ENCODE measurements at places on chromosomes 1 and 21.
A peak's percentile ranks its signal among the peaks of the same experiment; 100 is the strongest.

DNA sequence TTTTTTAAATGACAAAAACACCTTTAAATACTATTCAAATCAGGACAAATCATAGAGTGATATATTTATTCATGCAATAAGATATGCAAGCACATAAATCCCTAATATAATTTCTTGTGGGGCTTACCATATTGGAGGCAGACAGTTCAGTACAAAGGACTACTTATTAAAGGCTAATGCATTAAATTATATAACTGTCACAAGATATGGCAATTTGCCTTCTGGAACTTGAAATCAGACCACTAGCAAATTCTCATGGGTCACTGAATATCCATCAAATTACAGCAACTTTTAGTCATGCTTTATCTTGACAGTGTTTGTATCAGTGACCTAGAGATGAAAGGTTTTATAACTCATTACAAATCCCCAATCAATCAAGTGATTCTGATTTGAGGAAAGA is 54.1 kb upstream of the NCAM2 start:
- DNase-seq: no peak

GRCh38 chr1:177315761-177316160 is 145.0 kb downstream of the BRINP2 start:
- DNase-seq: no peak

GRCh38 chr1:53587252-53587988 is 128.2 kb downstream of the DMRTB1 start:
- DNase-seq: peak; percentile 6

GRCh38 chr1:42953182-42954180 is 5.2 kb downstream of the SLC2A1 start:
- no peak for DNase-seq

DNA sequence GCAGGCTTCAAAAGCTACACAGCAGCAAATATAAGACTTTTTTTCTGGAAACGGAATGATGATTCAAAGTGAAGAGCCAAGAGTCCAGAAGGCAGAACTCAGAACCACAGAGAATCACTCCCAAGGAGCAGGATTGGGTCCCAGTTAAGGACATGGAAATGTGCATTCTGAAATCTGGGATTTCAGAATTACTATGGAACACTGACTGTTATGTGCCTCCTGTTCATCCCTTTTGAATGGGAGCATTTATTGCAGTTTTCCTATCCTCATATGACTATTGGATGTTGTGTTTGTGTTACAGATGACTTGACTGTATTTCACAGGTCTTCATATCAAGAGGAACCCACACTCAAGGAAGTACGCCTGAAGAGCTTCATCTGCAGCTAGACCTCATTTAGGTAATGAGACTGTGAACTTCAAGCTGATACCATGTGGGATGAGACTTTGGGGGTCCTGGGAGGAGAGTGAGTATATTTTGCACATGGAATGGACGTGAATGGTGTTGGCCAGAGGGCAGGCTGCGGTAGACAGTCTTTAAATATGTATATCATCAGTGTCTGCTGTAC is 17.1 kb upstream of the CAP1 start:
- DNase-seq: no peak

DNA sequence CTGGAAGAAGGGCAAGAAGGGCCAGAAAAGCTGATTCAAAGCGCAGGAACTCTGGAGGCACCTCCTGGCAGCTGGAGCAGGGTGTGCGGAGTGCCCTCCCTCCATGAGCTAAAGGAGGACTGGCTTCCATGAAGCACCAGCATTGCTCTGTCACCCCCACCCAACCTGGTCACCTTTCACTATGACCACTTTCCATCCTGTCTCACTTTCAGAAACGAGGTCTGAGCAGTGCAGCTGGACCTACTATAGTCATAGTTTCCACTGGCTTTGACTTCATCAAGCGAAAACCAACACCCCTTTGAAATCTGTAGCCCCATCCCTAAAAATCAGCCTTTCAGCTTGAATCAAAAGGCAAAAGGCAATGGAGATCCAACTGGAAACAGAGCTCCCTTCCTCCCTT is 84.8 kb upstream of the CACNA1E start:
- no peak for DNase-seq

DNA sequence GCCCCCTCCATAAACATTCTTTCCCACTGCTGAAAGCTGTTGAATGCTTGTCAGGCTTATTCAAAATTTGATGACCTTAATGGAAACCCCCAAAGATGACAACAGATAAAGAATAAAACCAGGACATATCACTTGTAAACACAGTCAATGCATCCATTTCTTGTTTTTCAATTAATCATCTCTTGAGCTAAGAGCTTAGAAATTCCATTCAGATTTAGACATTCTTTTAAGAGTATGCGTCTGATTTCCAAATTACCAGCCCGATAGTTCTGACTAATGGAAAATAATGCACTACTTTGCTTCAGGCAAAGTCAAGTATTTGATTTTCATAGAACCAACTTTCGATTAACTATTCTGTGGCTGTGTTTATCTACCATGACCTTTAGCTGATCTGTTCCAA is 100.6 kb upstream of the RUNX1 start:
- no peak for DNase-seq

DNA sequence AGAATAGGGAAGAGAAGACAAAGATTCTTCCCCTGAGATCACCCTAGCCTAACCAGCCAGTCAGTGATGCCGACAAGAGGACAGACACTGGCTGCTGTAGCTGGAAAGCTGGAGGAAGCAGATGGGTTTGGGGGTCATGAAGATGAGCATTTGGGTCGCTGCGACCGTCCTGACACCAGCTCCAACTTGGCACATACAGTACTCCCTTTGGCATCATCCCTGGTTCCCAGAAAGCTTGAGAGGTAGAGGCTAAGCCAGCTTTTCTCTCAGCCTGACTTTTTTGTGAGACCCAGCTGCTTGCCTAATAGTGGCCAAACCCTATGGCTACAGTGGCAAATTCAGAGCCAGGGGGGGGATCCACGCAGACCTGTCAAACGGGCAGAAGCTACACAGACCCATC is 43.0 kb upstream of the IKBKE start:
- no peak for DNase-seq

- DNase-seq: no peak
Observed at GRCh38 chr21:45351526-45352275, 53.3 kb upstream of the COL18A1 start.

DNA sequence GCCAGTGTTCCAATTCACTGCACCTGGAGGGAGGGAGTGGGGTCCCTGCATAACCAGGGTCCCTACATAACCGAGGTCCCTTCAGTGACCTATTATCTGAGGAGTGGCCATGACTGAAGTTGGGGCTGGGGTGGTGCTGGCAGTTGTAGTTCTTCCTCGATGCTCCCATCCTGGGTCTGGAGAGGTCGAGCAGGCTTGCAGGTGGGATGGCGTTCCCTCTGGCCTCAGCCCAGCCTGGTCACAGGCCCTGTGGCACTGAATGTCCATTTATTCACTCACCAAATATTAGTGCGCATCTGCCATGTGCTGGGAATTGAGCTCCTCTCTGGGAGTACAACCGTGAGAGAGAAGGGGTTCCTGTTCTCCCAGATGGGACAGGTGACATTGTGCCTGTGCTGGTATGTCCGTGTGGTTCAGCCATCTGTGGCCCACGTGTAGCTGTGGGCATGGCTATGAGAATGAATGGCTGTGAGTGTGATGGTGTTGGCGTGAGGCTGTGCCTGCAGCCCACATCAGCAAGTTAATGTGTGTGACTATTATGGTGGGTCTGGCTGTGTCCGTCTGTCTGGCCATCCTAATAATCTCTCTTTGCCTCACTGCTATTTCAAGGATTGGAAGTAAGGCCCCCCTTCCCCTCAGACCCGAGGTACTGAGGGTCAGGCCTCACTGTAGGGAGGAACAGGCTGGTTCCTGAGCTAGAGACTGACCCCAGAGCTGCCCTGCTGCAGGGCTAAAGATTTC is 3.9 kb upstream of the SLC6A9 start:
- DNase-seq: no peak

GRCh38 chr1:21397813-21398188 is 42.1 kb upstream of the NBPF3 start:
- DNase-seq: no peak

DNA sequence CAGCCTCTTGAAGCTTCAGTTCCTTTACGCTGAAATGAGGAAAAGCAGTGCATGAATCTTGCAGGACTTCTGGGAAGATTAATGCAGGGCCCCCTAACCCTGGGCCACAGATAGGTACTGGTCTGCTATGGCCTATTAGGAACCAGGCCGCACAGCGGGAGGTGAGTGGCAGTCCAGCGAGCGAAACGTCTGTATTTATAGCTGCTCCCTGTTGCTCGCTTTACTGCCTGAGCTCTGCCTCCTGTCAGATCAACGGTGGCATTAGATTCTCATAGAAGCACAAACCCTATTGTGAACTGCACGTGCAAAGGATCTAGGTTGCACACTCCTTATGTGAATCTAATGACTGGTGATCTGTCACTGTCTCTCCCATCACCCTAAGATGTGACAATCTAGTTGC is 130.2 kb downstream of the CHRM3 start:
- DNase-seq: no peak

DNA sequence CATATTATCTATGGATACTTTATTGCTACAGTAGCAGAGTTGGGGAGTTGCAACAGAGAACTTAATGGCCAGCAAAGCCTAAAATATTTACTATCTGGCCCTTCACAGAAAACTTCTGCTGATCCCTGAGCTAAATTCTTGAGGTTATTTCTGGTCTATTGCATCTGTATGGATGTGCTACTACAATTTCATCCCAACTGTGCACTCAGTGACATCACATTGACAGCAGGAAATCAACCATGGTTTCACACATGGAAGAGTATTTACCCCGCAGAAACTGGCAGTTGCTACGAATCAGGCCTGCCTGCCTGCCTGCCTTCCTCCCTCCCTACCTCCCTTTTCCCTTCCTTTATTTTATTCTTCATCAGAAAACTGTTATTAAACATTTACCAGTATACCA is 12.1 kb downstream of the CLCA2 start:
- no peak for DNase-seq

GRCh38 chr1:182869241-182869666 is 30.1 kb downstream of the DHX9 start:
- no peak for DNase-seq

GRCh38 chr1:28775121-28775942 is 36.6 kb upstream of the OPRD1 start:
- peak; percentile 87 for DNase-seq

- DNase-seq: no peak
Observed at GRCh38 chr1:11188381-11188780, 774 bp upstream of the ANGPTL7 start.

DNA sequence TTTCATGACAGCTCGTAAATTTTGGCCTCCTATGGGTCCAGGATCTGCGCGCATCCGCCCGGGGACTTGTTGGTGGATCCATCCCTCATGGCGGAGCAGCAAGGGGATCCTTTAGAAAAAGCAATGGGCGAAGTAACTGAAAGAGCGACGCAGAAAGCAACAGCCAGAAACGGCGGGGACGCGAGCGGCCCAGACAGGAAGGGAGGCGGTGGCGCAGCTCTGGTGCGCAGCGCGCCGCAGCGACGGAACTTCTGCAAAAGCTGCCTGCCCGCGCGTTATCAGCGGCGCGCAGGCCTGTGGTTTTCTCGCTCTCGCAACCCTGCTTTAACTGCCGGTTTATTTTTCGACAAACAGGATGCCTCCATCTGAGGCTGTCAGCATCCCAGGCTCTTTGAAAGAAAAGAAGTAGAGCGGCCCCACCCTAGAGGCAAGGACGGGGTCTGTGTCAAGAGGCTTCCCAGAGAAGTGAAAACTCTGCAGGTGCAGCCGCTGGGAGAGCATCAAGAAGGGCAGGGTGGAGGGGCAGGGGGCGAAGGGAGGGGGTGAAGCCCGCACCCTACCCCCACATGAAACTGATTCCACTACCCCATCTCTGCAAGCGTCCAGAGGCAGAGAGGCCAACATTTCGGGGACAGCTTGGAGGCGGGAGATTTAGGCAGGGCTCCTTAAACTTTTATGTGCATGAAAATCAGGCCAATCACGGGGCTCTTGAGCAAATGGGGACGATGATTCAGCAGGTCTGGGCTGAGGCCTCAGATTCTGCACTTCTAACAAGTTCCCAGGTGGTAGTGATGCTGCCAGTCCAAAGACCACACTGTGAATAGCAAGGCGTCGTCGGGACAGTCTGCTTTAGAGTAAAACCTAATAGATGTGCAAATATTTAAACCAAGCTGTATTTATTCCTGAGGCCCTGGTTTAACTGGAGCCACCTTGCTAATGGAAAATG is 22.2 kb downstream of the RUNX1 start:
- DNase-seq: peak; percentile 70

DNA sequence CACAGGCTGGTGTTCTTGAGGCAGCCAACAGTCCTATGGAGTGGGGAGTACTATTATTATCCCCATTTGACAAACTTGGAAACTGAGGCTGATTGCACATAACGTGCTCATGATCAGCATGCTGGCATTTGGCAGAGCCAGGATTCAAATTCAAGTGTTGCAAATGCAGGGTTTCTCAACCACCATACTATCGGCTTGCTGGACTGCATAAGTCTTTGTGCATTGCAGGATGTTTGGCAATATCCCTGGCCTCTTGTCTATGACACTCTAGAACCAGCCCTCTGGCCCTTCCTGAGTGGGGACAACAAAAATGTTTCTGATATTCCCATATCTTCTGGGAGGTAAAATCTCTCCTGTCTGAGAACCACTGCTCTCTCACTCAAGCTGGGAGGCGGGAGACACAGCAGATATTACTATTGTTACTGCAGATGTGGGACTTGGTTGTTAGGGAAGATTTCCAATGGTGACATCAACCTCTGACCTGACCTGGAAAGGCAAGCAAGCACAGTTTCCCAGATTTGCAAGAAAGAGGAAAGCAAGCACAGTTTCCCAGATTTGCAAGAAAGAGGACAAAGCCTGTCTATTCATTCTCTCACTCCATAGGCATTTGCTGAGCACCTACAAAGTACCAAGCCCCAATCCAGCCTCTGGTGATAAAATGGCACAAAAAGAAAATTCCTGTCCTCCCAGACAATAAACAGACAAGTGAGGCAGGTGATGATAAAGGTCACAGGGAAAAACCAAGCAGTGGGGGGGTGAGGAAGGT is 1.0 kb upstream of the AADACL3 start:
- DNase-seq: no peak

DNA sequence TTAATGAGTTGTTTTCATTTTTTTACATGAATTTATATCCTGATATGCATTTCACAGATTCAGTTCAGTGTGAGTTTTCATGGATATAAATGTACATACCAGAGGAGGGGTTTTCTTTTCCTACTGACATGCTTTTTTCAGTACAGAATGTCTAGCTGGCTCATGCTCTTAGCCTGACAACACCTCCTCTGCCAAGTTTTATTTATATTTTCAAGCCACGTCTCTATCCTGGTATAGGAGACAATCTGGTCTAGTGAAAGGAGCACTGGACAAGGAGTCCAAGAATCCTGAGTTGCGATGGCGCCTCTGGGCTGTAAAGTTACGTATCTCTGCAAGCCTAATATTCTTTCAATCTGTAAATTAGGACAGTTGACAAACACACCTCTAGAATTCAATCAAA is 4.9 kb downstream of the DAB1 start:
- DNase-seq: no peak

- no peak for DNase-seq
Observed at GRCh38 chr1:226649244-226649643, 89.8 kb downstream of the ITPKB start.
